ENCODE measurements at places on chromosomes 6 and 20. TPM values are rescaled to one million over a fixed set of nuclear protein-coding genes. Genes with fewer than 3 reads are reported as not detected.

The TBC1D22B gene
- total RNA-seq = 6.5 TPM

The ARMC12 gene
- total RNA-seq = under 0.01 TPM

The SYTL3 gene
- 6.8 TPM for total RNA-seq

The MUC22 gene
- total RNA-seq = not detected

The PAX1 gene
- not detected for total RNA-seq

The CCDC170 gene
- 0.56 TPM for total RNA-seq

The EEF1A2 gene
- 0.38 TPM for total RNA-seq

The HLA-DOB gene
- total RNA-seq = under 0.01 TPM

The ZC3H12D gene
- total RNA-seq = under 0.01 TPM

The SEMG1 gene
- total RNA-seq = not detected

The HRH3 gene
- total RNA-seq = not detected

The PDE10A gene
- 32.4 TPM for total RNA-seq

The PHACTR1 gene
- total RNA-seq = 0.19 TPM

The PNLDC1 gene
- total RNA-seq = 0.19 TPM

The COL11A2 gene
- 0.56 TPM for total RNA-seq

The SRC gene
- 11.0 TPM for total RNA-seq

The EFCAB8 gene
- under 0.01 TPM for total RNA-seq

The SH3BGRL2 gene
- 2.1 TPM for total RNA-seq

The PAK5 gene
- total RNA-seq = not detected

The GSTA2 gene
- total RNA-seq = not detected

All from regular cardiac myocyte (primary cell).